Endothelial cell of umbilical vein (primary cell): ENCODE measurements at places on chromosomes 4 and X.

GRCh38 chr4:1939664-1940509, 68.7 kb downstream of the NSD2 start:
- DNase-seq, result peak; percentile 83

DNA sequence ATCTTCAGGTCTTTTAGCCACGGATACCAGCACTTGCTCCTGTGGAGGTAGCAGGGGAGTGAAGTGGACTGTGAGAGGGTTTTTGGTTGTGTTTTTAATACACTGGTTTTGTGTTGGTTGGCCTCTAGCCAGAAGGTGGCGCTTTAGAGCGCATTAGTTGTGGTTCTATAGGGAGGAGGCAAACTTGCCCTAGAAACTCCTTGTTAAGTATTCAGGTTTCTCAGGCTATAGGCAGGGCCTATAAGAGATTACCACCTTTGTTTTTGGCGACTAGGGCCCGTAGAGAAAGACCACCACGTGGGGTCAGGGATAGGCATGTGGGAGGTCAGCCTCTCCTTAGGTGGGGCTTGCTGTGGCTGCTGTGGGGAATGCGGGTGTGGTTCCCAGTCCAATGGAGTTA, 221.6 kb upstream of the SPANXN4 start:
- no peak for DNase-seq

- DNase-seq, result no peak
Observed at GRCh38 chr4:172404676-172405075, 591.5 kb downstream of the GALNTL6 start.

GRCh38 chrX:103904301-103904700, 58.1 kb upstream of the TMSB15B start:
- no peak for DNase-seq

DNA sequence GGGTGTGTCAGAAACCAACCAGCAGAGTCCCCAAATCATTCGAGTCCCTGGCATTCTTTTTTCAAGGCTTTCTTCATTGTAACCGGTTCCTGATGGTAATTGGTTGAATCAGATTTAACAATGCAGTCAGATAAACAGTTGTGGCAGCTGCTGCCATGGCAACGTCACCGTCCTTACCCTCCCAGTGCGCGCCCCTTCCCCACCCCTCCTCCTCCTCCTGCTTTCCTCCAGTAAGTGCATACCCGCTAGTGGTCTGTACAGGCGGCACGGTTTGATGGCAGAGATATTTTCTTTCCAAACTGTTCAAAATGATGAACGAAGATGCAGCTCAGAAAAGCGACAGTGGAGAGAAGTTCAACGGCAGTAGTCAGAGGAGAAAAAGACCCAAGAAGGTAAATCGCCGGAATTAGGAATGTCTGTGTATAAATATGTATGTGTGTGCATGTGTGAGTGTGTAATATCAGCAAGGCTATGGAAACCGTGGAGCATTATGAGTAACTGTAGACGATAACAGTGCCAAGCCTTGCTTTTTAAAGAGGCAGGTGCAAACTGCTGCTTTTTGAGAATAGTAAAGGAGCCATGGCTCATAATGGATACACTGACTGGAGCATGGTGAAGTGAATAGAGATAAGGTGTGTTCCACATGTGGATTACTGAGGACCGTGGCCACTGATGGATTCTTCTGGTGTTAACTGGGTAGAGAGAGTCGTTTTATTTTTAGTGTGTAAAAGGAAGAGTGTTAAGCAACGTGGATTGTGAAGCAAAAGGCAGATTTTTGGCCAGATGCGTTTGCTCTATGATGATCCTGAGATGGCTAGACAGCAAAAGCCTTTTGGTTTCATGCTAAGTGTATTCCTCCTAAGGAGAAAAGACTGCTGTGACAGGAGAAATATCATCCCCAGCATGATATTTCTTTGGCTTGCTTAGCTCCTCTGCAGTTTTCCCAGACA, at the start of gene ANK2:
ANK2 (plus strand) TSS at position 233 of the 950 bp plus-strand sequence; CDS start at position 309, 76 bp downstream.
- no peak for DNase-seq

- peak; percentile 14 for DNase-seq
Observed at GRCh38 chr4:152206185-152206584, 329.7 kb downstream of the FBXW7 start.

- DNase-seq, result peak; percentile 73
Observed at GRCh38 chr4:4859325-4859798, at the start of gene MSX1. TSS of gene MSX1 (plus strand) at chr4:4859665. CDS start at chr4:4859900, 235 bp downstream.

DNA sequence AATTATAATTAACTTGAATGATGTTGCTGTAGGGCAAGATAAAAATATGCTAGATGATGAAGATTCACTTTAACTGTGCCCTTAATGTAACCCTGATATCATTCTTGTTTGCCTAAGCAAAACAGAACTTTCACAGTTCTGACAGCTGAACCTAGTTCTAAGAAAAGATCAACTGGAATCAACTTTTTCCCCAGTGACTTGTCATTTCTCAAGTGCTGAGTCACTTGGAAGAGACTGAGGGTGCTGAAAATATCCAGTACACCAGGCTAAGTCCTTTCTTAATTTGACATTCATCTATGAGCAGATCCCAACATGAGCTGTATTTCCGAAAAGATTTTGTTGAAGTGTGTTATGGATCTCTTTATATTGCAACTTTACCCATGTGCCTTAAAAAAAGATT, 140.4 kb downstream of the MID1IP1 start:
- no peak for DNase-seq

GRCh38 chr4:18630218-18631110, 608.9 kb upstream of the LCORL start:
- no peak for DNase-seq

DNA sequence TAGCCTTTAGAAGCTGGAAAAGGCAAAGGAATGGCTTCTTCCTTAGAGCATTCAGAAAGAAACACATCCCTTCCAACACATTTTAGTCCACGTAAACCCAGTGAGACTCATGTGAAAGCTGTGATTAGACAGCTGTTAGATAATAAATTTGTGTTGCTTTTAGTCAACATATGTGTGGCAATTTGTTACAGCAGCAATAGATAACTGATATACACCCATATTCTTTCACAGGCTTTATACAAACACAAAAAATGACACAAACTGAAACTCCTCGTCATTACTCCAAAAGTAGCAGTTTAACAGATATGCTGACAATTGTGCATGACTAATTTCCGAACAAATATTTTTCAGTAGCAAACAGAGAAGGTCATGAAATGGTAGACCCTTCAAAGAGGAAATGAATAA, 65.3 kb downstream of the ANTXR2 start:
- peak; percentile 83 for DNase-seq

- no peak for DNase-seq
Observed at GRCh38 chrX:31165241-31166035, 93.6 kb upstream of the FTHL17 start.

DNA sequence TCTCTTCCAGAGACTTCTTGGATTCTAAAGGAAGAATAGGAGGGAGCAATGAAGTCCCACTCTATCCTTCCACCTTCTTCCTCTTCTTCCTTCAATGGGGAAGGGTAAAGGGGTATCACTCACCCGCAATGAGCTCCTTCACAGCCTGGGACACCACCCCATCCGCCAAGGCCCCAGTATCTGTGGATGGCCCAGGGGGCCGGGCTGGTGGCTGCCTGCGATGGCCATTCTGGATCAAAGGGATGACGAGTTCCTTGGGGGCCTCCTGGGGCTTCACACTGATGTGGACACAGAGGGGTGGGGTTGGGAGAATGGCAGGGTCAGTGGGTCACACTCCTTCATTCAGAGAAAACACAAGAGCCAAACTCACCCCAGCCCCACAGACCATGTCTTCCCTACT, 1.0 kb downstream of the GPKOW start:
- DNase-seq, result no peak

DNA sequence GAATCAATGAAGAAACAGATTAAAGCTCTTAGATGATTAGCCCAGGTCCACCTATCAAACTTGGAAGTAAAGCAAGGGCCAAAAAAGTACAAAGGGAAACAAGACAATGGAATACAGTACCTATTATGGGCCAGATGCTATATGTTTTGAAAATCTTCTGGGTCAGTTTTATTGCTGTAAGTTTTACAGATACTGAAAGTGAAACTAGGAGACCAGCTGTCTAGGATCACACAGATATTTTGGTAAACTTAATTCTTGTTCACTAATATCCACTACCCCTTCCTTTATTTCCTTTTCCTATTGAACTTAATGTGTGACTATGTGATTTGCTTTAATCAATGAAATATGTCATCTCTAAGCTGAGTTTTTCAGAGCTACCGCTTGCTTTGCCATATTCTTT, 505.4 kb upstream of the PITX2 start:
- peak; percentile 3 for DNase-seq

GRCh38 chr4:16011173-16011572, 48.2 kb upstream of the FGFBP2 start:
- no peak for DNase-seq

GRCh38 chrX:109373468-109373867, 108.4 kb downstream of the GUCY2F start:
- DNase-seq, result no peak

DNA sequence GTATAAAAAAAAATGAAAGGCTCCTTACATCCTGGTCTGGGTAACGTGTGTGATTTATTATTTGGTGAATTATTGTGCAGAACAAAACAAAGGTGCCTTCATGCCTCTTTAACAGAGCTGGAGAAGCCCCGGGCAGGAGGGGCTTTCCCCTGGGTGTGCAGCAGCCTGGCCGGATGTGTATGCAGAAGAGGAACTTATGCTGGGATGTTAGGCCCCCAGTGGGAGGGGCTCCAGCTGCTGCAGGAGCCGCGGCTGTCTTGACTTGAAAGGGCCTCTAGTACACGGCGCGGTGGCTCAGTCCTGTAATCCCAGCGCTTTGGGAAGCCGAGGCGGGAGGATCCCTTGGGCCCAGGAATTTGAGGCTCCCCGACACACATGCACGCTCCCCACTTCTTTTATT, 16.0 kb downstream of the CCNQ start:
- DNase-seq, result peak; percentile 25

- DNase-seq, result peak; percentile 26
Observed at GRCh38 chrX:37912304-37912703, 64.9 kb upstream of the DYNLT3 start.

- no peak for DNase-seq
Observed at GRCh38 chr4:26135331-26135730, 185.5 kb upstream of the RBPJ start.
